ENCODE measurements at places on chromosomes 3 and 15.

GRCh38 chr3:123374016-123374415, 74.9 kb downstream of the ADCY5 start:
- DNase-seq, result no peak

- DNase-seq, result no peak
Observed at GRCh38 chr3:72960812-72961518, 35.6 kb upstream of the PPP4R2 start.

DNA sequence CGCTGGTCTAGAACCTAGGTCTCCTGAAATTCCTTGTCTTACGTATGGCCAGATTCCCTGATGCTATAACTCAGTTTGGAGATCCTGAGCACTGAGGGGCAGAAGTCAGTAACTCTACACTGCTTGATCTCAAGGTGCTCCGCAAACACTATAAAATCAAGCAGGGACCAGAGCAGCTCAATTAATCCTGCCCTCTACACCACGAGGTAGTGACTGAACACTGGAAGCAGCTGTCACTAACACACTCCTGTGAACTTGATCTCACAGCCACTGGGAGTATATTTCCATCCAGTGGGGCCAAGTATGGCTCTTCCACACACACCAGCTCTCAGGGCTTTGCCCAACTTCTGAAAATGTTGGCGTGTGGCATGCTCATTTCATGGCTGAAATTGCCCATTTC, 51.0 kb downstream of the EDEM1 start:
- DNase-seq, result no peak

- no peak for DNase-seq
Observed at GRCh38 chr15:96331945-96332636, 1.6 kb downstream of the NR2F2 start.

DNA sequence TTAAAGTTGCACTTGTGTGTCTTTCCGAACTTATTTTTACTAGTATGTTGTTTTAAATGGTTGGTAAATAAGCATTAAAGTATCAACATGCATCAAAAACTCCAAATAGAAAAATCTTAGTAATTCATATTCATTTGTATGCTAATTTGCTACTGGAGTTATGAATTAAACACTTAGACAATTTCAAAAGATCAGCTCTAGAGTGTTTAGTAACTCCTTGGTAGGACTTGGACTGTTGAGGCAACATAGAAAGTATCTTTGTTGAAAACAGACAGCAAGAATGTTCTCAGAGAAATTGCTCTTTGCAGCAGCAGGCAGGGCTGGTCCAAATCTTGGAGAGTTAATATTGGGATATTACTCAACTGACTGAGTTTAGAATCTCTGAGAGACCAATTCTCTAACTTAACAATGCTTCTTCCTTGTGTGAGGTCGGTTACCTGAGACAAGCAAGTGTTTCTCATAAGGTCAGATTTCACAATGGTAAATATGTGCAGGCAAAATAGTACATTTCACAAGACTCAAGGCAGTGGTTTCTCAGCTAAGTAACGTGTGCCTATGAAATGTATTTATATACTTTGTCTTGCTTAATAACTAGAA, 147.8 kb upstream of the IL12A start:
- no peak for DNase-seq

- no peak for DNase-seq
Observed at GRCh38 chr15:44081026-44082013, 113.8 kb downstream of the FRMD5 start.

DNA sequence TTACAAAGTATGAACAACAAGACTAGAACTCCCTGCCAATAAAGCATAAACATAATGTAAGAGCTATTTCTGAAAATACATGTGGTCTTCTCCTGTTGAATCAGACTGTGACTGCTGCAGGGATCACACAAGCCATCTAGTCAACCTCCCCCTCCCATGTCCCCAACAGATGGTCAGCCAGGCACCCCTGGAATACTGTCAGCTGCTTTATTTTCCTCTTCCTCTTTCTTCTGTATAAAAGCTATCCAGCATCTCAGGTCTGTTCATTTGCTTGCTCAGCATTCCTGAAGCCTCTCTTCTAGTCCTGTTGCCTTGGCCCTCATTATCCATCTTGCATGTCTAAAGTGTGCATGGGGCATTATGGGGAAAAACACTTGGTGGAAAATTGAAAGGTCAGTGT, 6.5 kb upstream of the MINDY4B start:
- no peak for DNase-seq

Measured in stimulated activated CD4-positive, alpha-beta T cell treated with anti-CD3 and anti-CD28 coated beads, Interleukin-4, amount 100 ng/mL, for 1 hour (primary cell).